ENCODE measurements at places on chromosomes 11 and 22.

- no peak for DNase-seq
Observed at GRCh38 chr22:24414984-24415945, 12.1 kb upstream of the ADORA2A start.

DNA sequence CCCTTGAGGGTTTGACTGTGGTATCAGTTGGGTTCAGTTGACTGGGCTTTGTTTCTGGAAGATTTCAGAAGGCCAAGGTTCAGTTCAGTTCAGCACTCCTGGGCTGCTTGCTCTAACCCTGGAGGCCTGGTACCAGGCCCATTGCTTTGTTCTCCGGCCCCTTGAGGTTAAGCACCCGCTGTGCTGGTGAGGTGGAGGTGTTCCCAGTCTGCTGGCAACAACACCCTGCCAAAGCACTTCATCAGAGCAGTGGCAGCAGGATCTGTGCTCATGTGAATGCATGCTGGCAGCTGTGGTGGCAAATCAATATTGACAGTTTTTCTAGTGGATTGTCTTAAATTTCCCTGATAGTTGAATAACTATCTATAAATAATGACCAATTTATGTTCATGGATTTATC, 3.8 kb upstream of the SCGB1D1 start:
- no peak for DNase-seq

DNA sequence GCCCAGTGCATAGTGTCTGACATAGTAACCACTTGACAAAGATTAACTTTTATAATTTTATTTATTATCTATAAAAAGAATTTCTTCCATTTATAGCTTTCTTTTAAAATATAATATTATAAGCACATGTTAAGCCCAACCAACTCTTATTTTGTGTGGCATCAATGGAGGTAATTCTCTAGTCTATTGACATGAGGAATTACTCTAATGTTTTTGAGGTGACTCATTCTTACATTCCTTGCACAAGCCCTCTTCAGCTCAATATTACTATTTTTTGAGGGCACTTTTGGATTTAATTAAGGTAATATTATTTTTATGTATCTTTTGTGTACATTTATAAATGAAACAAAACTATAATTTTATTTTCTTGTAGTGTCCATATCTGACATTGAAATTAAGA, 59.6 kb downstream of the AASDHPPT start:
- DNase-seq: no peak

- no peak for DNase-seq
Observed at GRCh38 chr11:45174168-45174835, 27.9 kb downstream of the PRDM11 start.

DNA sequence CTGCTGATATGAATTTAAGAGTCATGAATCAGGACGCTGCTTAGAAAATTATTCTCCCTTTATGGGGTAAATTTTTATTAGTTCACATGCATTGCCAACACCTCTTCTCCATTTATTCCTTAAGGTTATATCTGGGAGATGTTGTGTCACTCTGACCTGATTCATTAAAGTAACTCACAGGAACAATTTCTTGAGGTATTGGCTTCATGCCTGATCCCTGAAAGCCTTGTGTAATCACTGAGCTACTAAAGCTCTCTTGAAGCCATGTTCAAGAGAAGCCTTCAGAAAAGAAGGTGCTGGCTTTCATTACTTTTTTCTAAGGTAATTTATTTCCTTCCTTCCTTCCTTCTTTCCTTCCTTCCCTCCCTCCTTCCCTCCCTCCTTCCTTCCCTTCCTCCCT, 420.6 kb downstream of the RAB38 start:
- no peak for DNase-seq

- DNase-seq: no peak
Observed at GRCh38 chr11:74971424-74971823, 17.3 kb upstream of the NEU3 start.

GRCh38 chr22:44309137-44309536, 3.6 kb downstream of the SHISAL1 start:
- no peak for DNase-seq

DNA sequence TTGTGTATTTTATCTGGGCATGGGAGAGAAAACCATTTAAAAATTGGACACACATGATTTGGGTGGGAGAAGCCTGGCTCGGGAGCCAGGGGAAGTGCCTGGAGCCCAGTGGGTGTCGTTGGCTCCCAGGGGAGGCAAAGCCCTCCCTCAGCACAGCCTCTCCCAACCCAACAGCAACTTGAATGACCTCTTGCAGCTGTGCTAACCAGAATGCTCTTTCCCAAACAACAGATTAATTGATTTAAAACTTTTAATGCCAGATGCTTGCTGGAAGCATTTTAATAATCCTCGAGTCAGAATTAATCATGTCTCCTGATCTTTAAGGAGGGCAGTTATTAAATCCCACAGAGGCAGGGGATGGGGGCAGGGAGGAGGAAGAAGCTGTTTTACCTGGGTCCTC, 401.6 kb downstream of the BUD13 start:
- DNase-seq: no peak

DNA sequence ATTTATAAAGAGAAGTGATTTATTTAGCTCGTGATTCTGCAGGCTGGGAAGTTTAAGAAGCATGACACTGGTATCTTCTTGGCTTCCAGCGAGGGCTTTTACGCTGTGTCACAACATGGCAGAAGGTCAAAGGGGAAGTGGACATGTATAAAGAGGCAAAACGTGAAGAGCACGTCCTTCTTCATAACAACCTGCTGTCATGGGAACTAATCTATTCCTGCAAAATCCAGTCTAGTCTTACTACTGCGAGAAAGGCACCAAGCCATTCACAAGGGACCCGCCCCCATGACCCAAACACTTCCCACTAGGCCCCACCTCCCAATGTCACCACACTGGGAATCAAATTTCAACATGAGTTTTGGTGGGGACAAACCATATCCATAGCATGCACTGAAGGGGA, 58.3 kb downstream of the AMOTL1 start:
- no peak for DNase-seq

- no peak for DNase-seq
Observed at GRCh38 chr11:1087961-1088926, 13.6 kb downstream of the MUC2 start.

DNA sequence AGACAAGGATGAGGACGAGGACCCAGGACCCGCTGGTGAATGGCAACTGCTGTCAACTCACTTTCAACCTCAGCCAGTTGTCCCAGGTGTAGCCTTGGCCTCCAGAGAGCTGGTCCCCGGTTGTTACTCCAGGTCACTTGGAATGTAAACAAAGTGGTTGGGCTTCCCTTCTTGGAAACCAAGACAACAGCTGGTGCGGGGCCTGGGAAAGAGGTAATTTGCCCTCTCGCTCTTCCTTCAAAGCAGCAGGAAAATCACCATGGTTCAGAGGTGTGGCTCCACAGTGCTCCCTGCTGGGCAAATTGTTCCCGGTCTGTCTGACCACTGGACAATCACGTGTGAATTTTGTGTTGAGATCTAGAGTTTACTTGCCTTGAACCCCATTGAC, 15.0 kb downstream of the SLC1A2 start:
- no peak for DNase-seq

GRCh38 chr11:118921929-118922744, 3.6 kb downstream of the BCL9L start:
- no peak for DNase-seq

- DNase-seq: no peak
Observed at GRCh38 chr22:42432818-42433217, 615 bp upstream of the NFAM1 start.

DNA sequence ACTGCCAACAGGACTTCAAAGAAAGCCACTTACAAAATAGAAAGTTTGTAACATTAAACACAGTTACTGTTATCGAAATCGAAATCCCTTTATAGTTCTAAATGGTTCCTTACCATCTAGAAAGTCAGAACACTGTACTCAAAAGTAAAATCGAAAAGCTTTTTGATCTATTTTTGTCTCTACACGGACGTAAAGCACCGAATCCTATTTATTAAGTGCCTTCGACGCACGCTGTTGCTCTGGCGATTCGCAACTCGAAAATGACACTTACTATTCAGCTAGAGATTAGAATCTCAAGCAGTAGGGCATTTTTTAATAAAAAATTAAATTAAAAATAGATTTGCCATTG, 78.3 kb downstream of the LARGE1 start:
- no peak for DNase-seq

GRCh38 chr11:43920598-43921419, 21.6 kb upstream of the C11orf96 start:
- DNase-seq: no peak

Data from GM18507 (cell line).